ENCODE measurements at places on chromosomes 13 and 19.

DNA sequence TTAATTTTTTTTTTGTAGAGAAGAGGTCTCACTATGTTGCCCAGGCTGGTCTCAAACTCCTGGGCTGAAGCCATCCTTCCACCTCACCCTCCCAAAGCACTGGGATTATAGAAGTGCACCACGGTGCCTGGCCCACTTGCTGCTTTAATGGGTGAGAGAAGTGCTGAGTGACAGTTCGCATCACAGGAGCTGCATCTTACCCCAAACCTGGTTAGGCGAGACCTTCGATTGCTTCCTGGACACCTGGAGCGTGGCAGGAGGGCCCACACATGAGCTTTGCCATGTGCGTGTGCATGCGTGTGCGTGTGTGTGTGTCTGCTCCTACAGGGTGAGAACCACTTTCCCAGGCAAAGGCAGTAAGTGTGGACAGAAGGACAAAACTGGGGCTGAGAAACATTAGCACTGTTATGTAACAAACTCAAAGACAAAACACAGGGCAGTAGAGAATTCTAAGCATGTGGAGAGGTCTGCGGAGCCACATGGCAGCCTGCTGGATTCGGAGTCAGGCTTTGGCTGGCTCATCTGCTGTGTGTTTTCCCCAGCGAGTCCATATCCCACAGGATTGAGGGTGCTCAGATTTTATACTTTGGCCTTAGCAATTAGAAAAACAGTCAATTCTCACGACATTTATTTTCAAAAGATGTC, 11.7 kb upstream of the MTIF3 start:
- DNase-seq = peak; percentile 25

DNA sequence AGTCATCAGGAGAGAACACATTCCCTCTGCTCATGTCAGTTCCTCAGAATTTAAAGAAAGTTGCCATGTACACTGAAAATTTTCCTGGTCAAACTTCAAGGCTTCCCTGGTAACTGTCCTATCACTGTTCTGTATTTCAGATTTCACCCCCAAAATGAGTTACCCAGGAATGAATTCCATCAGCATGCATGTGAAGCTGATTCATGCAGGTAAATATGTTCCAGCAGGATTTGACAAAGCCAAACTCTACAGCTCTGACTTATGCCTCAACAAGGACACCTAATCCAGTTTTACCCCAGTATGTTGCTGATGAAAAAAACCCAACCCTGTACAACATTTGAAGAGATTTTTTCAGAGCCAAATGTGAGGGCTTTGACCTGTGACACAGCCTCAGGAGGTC, 21.5 kb downstream of the LIG4 start:
- DNase-seq = no peak

DNA sequence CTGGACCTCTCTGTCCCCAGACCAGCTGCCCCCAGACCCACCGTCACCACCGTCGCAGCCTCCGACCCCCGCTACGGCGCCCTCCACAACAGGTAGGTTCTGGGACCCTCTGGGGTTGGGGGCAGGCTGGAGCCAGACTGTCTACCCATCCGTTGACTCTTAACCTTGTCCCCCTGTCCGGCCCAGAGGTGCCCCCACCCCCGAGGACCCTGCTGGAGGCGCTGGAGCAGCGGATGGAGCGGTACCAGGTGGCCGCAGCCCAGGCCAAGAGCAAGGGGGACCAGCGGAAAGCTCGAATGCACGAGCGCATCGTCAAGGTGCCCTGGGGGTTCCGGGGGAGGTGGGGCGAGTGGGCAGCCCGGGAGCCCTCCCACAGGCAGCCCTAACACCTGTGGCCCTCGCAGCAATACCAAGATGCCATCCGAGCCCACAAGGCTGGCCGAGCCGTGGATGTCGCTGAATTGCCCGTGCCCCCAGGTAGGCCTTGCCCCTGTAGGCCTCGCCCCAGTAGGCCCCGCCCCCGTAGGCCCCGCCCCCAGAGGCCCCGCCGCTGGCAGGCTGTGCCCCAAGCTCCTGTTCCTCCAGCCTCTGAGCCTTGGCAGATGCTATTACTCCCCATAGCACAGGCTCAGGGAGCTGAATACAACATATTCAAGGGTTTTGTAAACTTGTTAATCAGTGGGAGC, 12.9 kb downstream of the CC2D1A start:
- DNase-seq = no peak

GRCh38 chr19:29873024-29873800, 61.4 kb downstream of the CCNE1 start:
- peak; percentile 47 for DNase-seq

DNA sequence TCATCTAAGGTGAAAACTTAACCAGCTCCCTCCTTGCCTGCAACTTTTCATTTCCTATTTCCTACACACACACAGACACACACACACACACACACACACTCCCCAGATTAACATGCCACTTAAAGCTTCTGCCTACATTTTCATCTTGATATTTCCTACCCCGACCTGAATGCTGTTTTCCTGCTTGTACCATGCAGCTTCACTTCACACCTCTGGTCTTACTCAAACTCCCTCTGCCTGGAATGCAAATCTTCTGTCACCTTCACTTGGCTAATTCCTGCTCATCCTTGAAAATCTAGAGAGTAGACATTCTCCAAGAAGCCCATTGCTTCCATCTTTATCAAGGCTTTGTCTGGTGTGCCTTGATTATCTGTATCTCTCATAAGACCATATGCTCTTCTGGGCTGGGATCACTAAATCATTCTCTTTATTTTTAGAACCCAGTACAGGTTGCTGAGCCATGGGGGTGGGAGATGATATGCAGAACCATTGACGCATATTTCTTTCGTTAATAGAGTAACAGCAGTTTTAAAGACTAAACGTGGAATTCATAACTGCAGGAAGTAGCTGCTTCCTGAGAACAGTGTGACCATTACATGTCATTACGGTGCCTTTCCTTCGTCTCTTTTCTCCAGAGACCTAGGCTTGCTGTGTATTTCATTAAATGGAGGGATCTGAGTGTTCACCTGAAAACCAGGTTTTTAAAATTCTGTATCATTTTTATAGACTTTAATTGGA, 37.7 kb downstream of the CNMD start:
- DNase-seq = no peak

GRCh38 chr13:43804461-43805070, 17.8 kb upstream of the ENOX1 start:
- DNase-seq = no peak

- DNase-seq = peak; percentile 70
Observed at GRCh38 chr19:18480006-18480691, 41.7 kb downstream of the ELL start.

DNA sequence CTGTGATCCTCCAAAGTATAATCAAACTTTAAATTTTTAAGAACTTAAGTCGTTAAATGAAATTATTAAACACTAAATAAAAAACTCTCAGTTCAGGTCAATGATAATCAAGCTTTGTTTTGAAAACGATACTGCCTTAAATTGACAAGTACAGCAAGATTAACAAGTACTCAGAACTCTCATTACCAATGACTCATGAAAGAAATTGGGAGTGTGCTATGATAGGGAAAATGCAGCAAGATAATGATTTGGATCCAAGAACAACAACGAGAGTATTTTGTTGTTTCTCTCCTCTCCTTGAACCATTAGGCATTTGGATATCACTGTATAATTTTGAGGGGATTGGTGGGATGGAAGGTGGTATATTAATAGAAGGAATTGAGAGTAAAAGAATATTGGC, 10.2 kb downstream of the N4BP2L2 start:
- DNase-seq = no peak

- DNase-seq = no peak
Observed at GRCh38 chr13:87122551-87122950, 548.6 kb upstream of the SLITRK5 start.

- no peak for DNase-seq
Observed at GRCh38 chr13:42345367-42345766, 73.4 kb downstream of the AKAP11 start.

DNA sequence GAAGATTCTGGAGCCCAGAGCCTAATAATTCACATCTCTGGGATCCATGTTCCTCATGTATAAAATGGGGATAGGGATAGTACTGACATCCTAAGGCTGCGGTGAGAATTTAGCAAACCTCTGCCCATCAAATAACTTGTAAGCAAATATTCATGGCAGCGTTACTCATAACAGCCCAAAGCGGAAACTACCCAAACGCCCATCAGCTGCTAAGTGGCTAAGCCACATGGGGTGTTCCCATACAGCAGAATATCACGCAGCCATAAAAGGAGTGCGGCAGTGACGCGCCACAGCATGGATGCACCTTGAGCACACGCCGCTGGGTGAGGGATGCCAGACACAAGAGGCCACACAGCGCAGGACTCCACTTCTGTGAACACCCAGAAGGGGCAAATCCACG, 19.7 kb downstream of the VRK3 start:
- no peak for DNase-seq

- DNase-seq = no peak
Observed at GRCh38 chr13:31198519-31198918, 1.3 kb upstream of the B3GLCT start.

DNA sequence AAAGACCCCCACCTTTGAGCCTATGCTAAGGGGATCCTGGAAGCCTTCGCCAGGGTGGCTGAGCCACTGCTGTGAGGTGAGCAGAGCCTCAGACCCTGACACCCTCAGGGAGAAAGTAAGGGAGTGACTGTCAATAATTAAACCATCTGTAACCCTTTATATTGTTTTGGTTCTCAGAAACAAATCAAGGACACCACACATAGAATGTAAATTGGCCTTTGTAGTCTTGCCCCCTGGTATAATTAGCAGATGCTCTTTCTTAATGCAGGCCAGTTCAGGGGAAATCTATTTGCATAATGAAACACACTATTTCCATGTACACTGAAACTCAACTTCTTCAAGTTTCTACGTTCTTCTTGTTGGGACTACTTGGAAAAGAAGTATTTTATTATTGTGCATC, 127.7 kb upstream of the EDNRB start:
- DNase-seq = no peak

DNA sequence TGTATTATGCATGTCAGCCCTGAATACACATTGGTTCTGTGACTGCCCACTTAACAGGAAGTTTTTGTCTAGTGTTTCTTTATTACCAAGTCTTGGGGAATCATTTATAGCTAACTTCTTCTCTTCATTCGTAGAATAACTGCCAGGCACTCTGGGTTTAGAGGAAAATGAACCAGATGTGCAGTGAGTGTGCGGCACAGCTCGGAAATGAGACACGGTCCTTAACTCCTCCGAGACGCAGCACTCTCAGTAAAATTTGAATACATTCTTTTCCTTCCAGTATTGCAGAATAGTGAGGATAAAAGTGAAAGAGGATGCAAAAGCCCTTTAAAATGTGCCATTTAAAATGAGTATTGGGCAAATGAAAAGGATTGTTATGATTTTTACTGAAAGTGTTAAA, 29.2 kb downstream of the ATP8A2 start:
- DNase-seq = no peak

DNA sequence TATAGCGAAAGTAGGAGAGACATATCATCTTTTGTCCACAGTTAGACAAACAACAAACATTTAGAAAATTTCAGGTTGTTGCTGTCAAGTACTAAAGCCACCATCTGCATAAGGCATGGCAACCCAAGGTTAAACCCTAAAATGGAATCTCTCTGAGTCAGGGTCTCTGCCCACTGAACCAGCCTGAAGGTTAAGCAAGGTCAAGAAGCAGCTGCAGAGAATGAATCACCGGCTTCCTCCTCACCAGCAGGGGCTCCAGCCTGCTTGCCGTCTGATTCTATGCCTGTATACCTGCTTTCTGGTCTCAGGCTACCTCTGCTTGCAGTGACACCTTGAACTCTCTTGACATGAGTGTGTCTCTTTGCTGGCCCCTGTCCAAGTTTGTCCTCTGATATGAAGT, 726.2 kb upstream of the SGCG start:
- DNase-seq = no peak

- DNase-seq = no peak
Observed at GRCh38 chr19:5144545-5145179, 175.7 kb downstream of the KDM4B start.

- DNase-seq = no peak
Observed at GRCh38 chr13:89852570-89852969, 1494.9 kb upstream of the MIR17HG start.

DNA sequence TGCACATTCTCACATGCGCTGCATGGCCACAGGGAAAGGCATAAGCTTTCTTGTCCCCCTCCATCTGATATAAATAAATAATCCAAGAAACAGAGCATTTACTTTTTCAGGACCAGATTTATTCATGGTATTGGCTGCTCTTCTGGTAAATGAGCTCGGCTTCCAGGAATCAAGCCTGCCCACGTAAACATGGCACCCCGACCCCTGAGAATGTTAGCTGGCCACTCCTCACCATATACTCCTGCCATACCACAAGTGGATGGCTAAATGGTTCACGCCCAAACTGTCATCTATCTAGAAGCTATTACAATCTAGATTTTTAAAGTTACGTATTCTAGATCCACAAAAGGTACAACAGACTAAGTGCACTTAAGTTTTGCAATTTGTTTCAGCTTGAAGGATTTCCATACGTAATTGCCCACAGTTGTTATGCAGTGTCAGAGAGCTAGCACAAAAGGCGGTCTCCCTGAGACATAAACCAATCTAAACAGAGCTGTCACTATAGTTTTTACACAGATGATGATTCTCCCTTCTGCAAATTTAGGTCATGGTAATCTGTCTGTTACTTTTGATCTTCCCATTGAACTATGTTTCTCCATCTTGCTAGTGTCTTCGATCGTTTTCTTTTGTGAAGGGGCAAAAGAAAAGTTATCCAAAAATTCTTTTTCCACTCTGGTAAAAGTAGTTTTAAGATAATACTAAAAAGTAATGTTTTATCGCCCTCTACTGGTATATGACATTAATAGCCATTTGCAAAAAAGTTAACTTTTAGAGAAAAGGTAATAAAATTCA, 16.2 kb upstream of the FOXO1 start:
- DNase-seq = no peak

DNA sequence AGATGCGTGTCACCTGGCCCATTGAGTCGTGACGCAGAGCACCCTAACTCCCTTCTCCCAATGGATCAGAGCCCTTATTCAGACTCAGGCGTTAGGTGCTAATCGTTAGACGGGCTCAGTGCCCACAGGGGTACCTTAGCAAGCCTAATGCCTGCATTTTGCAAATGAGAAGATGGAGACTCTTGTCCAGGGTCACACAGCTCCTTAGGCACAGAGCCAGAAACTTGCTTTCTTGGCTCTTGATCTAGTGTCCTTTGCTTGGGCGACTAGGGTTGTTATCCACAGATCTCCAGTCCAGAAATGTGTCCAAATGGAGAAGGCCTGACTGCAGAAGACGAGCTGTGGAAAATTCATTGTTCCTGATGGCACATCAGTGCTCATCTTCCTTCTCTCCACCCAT, 85.1 kb downstream of the C13orf42 start:
- DNase-seq = no peak

DNA sequence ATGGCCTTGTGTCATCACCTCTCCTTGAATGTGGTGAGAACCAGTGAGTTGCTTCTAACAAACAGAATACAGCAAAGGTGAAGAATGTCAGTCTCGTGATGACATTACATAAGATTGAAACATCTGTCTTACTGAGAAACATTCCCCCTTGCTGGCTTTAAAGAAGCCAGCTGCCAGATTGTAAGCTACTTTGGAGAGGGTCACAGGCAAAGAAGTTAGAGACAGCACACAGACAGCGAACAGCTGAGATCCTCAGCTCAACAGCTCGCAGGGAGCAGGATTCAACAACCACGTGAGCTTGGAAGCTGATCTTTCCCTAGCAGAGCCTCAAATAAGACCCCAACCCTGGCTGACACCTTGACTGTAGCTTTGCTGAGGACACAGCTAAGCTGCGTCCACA, 367.9 kb downstream of the LIG4 start:
- DNase-seq = no peak

All from left ventricle myocardium inferior (tissue), 1 donor.